NCI-H2081 treated with DMSO at 0.1 percent for 48 hours (cell line): ENCODE measurements at places on chromosomes 3 and 15.
A peak's percentile ranks its signal among the peaks of the same experiment; 100 is the strongest.

DNA sequence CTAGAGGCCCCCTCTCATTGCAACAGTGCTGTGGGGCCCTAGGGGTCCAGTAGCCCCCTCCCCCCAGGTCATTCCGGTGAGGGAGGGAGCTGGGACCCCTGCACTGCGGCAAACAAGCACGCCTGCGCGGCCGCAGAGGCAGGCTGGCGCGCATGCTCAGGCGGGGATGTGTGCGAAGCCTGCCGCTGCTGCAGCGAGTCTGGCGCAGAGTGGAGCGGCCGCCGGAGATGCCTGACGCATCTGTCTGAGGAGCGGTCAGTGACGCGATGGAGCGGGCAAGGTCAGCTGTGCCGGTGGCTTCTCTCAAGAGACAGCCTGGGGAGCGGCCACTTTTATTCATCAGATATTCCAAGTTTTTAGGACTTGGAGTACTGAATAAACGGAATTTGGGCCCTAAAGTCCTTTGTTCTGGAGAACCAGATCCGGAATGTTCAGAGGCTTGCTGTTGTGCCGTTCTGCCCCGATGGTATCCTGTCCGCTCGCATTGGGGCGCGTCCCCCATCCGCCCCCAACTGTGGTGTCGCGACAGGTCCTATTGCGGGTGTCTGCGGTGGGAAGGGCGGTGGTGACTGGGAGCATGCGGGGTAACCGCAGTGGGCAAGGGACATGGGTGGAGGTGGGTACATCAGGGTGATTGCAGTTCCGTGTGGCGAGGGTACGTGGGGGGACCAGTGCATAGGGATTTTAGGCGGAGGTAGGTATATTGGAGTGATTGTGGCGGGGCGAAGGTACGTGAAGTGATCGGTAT, at the start of the genes SNRPN and SNURF:
Gene SNRPN, plus strand, starts transcription at position 205 of the 748 bp plus-strand sequence. CDS start 19,467 bp downstream, outside the sequence.
Gene SNURF, plus strand, starts transcription at position 205 of the 748 bp plus-strand sequence. Its CDS starts 62 bp downstream, at position 267.
- no peak for DNase-seq

DNA sequence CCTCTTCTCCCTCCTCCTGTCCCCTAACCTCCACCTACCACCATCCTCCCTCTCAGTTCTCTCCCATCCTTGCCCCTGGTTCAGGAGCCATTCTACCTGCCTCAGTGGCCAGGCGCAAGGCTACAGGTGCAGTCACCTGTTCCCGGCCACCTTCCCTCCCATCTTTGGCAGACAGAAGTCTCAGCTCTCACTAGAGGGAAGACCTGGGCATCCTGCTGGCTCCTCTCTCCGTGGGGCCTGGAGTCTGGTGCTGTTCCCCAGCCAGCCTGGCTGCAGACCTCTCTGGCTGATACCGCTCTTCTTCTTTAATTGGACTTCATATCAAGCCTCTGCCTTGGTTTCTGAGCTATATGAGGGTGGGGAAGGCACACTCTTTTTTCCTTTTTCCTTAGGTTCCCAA, 53.0 kb upstream of the SLC6A1 start:
- DNase-seq: no peak

DNA sequence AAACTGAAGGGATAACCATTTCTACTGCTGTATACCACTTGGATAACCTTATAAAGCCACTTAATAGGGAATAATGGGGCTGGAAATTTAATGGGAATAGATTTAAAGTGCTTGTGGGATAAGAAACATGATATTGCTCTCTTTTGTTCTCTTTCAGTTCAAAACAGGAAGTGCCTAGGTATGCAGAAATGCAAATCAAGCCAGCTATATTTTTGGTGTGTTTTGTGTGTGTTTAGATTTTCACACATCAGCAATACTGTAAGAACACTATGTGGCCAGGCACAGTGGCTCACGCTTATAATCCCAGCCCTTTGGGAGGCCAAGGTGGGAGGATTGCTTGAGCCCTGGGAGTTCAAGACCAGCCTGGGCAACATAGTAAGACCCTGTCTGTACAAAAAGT, 442.3 kb upstream of the TPRG1 start:
- no peak for DNase-seq

- DNase-seq: no peak
Observed at GRCh38 chr3:43539321-43539720, 82.5 kb downstream of the ANO10 start.

- DNase-seq: no peak
Observed at GRCh38 chr15:67244971-67245478, 9.4 kb downstream of the AAGAB start.

GRCh38 chr3:42853739-42854302, 21.9 kb downstream of the CYP8B1 start:
- no peak for DNase-seq

- DNase-seq: no peak
Observed at GRCh38 chr3:25038922-25039321, 389.1 kb upstream of the RARB start.

GRCh38 chr3:176919836-176920765, 277.2 kb downstream of the TBL1XR1 start:
- DNase-seq: peak; percentile 47

DNA sequence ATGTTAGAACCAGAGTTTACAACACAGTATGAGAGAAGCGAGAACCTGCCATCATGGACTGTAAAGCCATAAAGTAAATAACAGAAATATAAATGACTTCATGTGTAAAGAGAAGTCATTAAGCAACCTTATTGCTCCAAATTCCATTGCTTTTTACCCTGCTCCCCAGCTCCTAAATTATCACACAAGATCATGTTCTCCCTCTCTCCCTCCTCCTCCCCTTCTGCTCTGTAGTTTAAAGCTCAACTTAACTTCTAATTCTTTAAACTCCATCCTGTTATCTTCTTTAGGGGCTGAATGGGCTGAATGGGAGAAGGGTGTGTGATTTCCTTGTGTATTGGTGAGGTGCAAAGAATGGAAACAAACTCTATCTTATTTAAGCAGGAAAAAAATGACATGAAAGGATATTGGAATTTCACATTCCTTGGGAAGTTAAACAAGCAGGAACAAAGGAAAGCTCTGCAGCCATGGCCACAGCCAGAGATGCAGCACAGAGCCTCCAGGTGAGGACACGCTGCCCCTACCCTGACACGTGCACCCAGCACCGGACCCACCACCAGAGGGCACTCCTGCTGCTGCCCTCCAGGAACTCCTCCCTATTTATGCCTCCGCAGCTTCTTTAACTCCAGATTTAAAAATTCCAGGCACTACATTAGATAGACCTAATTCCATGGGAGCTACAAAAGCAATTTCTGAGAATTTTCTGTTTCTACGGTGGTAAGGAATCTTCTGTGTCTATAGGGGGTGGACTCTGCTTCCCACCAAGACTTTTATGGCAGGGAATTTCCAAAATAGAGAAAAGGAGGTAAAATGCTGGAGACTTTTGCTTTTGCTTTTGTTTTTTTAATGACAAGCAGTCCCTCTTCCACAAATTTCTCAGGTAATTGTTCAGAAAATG, 76.9 kb upstream of the ABI3BP start:
- no peak for DNase-seq

GRCh38 chr3:51382076-51382745, 2.9 kb upstream of the MANF start:
- no peak for DNase-seq

DNA sequence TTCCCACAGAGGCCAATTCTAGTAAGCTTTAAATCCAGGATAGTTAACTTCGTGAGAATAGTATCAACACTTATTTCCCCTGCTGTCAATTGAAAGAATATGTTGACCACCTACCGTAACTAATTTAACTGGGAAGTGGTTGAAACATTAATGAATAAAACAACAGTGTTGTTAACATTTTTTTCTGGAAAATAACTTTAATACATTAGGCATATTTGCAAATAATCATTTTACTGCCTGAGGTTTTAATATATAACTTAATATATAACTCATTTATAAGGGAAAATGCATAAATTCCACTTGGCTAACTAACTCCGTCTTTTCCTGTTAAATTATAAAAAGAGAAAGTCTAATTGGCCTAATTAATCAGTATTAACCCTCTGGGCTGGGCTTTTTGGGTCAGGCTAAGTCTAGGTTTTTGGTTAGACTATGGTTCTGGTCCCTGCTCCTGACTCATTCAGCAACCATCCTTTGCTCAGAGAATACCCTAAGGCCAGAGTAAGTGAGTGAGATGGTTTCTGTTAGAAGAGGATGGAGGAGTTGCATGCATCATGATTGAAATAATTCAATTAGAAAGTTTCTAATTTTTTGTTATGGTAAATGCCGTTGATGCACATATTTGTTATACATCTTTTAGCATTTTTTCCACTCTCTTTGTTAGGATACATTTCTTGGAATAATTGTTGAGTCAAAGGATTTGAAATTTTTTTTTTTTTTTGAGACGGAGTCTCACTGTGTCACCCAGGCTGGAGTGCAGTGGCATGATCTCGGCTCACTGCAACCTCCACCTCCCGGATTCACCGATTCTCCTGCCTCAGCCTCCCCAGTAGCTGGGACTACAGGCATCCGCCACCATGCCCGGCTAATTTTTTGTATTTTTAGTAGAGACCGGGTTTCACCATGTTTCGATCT, 10.8 kb upstream of the SKIL start:
- no peak for DNase-seq

DNA sequence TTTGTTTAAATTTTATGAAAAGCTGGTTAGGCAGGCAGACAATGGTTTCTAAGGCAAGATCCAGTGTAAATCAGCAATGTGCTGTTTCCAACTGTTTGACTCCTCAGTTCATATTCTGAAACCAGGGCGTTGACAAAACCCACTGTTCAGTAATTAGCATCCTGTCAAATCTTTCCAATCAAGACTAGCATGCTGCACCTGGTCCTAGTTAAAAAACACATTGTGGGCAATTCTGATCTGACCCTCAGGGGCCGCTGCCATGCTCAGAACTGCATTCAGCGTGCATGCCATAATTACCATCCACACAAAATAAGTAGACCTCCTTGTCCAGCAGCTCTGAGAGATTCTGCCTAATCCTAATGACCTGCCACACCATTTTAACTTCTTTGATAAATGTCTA, 20.9 kb upstream of the RBP1 start:
- DNase-seq: peak; percentile 82

DNA sequence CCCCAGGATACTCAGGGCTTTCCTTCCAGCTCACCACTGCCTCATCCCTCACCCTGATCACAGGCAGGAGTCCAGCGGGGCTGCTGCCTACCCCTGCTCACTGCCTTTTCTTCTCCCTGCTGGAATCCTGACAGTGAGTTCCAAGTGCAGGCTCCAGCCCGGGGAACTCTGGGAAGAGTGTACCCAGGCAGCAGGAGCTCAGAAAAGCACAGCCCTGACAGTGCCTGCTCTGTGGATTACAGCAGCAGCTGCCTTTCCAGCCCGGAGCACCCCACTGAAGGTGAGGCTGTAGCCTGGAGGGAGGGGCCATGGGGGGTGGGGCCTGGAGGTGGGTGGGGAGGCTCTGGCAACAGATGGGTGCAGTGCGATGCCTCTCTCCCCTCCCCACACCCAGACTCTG, 6.1 kb upstream of the JMJD7 start:
- no peak for DNase-seq

DNA sequence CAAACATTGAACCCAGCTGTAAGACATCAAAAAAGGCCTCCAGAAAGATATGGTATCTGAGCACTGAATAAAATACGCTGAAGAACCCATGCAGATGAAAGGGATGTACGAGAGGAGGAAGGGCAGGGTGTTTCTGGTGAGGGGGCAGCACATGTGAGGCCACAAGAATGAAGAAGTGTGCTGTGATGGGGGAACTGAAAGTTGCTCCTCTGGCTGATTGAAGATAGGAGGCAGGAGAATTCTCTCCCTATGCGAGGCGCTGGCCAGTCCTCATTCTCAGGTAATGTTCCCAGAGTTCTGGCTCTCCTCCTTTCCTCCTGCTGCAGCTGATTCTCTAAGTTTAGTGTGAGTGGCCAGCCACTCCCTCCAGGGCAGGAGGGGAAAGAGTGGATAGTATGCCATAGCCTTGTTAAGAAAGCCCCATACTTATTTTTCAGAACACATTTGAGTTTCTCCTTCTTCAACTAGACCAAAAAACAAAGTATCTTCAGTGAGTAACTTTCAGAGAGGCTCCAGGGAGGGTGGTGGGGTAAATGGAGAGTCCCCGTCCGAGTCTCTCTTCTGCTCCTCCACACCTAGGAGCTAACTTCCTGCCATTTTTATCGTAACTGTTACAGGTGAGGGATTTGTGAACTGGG, 26.9 kb upstream of the MYO1E start:
- DNase-seq: no peak

GRCh38 chr3:176521531-176522175, 675.6 kb downstream of the TBL1XR1 start:
- DNase-seq: no peak

GRCh38 chr15:90789462-90789861, 72.3 kb downstream of the BLM start:
- DNase-seq: no peak

DNA sequence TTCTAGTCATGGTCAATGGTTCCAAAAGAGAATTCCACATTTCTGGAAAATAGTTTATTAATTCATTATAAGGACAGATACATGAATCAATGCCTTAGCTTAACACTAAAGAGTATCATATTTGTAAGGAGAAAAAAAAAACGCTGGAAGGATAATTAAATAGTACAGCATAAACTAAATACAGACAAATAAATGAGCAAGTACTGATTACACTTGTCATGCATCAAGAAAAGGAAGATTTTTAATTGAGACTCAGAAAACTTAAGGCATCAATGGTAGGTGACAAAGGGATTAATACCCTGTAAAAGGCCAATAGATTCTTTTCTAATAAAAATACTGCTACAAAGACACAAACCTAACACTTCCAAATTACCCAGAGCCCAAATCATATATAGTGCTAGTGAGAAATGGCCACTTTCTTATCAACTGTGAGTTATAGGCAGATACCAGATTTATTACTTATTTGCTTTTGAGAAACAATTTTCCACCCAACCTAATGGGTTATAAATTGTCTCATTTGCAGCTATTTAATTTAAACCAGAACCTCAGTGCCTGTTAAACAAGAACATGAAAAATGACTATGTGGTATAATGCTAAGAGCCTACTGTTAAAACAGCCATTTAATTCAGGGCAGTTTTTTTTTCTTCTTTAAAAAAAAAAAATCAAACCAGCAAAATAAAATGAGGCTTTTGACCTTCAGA, 3.8 kb upstream of the IGDCC3 start:
- no peak for DNase-seq

- DNase-seq: no peak
Observed at GRCh38 chr3:188471723-188472122, 317.8 kb downstream of the LPP start.

- DNase-seq: no peak
Observed at GRCh38 chr15:60278879-60279278, 118.9 kb downstream of the ANXA2 start.

DNA sequence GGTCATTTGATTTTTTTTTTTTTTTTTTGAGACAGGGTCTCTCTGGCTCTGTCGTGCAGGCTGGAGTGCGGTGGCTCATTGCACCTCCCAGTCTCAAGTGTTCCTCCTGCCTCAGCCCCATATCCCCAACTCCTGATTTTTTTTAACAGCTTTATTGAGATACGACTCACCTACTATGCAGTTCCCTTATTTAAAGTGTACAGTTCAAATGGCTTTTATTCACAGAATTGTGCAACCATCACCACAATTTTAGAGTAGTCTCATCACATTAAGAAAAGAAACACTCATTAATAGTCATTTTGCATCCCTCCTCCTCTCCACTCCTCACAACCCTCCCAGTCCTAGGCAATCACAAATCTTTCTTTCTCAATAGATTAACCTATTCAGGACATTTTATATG, 1.9 kb upstream of the TRA2B start:
- DNase-seq: no peak
